Cortex of kidney (tissue), 1 donor: ENCODE measurements at places on chromosomes 16 and 17.

DNA sequence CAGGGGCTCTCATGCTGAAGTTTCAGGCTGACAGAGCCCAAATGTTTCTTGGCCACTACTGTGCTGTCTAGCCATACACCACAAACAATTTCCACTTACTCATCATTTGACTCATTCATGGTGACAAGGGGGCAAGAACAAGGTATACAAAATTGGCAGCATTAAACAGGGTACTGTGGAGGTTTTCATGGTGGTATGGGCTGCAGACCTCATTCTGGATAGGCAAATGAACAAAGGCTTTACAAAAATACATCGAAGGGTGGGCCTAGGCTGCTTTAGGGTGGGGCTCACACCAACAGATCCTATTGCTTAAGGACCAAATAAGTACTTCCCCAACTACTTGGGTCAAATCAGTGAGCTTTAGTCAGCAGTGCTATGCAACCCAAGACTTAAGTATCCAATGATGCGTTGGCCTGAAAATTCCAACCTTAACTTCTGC, 53.0 kb downstream of the N4BP1 start:
- DNase-seq = no peak

GRCh38 chr16:3716831-3717234, 491 bp downstream of the TRAP1 start:
- DNase-seq = no peak

- no peak for DNase-seq
Observed at GRCh38 chr16:66270333-66270927, 96.1 kb upstream of the CDH5 start.

DNA sequence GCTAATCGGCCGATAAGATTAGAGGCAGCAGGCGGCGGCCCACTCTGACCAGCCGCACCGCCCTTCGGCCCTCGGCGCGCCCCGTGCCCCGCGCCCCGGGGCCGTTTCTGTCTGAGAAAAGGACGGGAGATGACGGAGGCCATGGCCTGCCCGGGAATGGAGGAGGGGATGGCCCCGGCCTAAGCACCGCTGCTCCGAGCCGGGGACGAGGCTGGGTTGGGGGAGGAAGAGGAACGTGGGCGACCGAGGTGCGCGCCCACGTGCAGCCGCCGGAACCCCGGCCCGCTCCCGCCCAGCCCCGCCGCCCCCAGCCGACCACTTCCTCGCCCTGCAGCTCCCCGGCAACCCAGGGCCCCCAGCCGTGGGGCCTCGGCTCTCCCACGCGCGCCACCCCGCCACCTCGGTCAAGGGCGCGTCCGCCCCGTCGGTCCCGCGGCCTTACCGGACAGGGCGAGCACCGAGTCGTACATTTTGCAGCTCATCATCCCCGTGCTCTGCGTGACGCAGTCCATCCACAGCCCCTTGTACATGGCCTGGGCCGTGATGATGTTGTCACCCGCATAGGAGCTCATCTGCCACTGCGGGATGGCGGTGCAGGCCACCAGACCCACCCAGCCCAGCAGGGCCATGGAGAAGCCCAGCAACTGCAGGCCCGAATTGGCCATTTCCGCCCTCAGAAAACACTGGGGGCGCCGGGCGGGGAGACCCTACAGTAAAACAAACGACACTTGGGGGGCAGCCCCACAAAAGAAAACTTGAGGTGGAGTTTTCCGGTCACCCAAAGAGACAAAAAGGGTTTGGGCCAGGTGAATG, 693 bp downstream of the CLDN7 start:
- no peak for DNase-seq

- DNase-seq = no peak
Observed at GRCh38 chr16:80985611-80986010, 21.1 kb downstream of the CMC2 start.

DNA sequence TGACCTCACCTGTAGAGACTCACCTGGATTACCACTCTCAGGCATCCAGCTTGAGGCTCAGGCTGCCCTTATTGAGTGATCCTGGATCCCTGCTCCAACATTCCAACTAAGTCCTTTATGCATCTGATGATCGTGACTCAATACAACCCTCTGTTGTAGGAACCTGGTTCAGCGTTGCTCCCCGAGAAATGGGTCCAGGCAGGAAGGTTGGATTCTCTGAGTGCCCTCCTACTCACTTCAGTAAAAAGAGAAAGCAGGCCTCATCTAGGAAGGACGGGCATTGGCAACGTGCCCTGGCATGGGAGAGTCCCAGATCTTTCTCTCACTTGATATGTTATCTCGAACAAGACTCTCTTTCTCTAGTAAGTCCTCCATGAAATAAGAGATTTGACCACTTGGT, at the start of gene OR3A1:
Gene OR3A1 (minus strand): TSS at position 101 of the 400 bp plus-strand sequence. CDS start 5,778 bp downstream, outside the sequence.
- no peak for DNase-seq

GRCh38 chr17:80636361-80637018, 91.9 kb downstream of the RPTOR start:
- no peak for DNase-seq

GRCh38 chr16:87250431-87250960, 66.7 kb downstream of the C16orf95 start:
- DNase-seq = no peak

DNA sequence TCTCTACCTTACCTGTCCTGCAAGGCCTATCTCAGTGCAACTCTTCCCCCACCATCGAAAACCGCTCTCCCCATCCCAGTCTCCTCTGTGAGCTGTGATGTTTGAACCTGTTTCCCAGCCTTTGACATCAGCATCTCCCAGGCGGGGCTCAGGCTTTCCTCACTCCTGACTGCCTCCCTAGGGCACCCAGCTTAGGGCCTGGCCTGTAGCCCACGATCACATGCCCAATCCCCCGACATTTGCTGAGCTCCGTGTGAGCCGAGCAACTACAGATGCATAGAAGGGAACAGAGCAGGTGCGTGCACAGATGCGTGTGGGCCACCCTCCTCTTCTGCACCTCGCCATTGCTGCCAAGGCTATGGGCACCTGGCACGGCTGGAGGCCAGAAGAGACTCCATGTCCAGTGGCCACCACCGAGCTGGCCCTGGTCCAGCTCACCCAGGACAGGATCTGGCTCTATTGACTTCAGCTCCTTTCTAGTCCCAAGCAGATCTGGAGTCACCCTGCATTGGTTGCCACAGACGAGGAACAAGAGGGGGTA, 35.5 kb upstream of the CMIP start:
- no peak for DNase-seq

DNA sequence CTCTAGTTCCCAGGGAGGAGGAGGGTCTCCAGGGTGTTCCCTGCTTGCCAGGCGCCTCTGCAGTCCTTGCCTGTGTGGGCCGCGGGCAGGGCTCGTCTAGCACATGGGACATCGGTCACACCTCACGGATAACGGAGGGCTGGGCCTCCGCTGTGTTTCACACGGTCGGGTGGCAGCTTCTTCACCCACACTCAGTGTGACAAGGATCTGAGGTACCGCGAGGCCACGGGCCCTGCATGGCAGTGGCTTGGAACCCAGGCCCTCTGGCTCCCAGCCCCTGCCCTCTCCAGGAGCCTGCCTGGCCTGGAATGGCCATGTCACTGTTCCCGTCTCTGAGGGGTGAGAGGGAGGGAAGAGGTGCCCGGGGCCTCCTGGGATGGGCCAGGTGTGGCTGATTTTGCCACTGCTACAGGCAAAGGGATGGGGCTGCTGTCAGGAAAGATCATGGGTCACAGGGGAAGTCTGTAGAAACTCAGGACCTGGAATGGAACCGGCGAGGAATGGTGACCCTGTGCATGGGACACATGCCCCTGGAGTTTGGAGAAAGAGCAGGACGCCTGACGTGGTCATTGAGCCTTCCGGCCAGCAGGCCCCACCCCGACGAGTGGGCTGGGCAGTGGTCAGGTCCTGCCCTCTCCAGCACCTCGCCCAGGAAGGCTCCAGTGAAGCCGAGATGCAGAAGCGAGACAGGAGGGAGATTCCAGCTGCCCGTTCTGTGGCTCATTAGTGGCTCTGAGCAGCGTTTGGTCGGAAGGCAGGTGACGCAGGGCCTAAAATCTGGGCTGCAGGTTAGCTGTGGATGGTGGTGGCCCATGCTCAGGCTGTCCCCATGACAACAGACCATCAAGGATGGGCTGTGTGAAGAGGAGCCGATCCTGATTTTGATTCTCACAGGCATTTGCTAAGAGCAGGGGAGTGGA, 76.5 kb upstream of the GSE1 start:
- no peak for DNase-seq

DNA sequence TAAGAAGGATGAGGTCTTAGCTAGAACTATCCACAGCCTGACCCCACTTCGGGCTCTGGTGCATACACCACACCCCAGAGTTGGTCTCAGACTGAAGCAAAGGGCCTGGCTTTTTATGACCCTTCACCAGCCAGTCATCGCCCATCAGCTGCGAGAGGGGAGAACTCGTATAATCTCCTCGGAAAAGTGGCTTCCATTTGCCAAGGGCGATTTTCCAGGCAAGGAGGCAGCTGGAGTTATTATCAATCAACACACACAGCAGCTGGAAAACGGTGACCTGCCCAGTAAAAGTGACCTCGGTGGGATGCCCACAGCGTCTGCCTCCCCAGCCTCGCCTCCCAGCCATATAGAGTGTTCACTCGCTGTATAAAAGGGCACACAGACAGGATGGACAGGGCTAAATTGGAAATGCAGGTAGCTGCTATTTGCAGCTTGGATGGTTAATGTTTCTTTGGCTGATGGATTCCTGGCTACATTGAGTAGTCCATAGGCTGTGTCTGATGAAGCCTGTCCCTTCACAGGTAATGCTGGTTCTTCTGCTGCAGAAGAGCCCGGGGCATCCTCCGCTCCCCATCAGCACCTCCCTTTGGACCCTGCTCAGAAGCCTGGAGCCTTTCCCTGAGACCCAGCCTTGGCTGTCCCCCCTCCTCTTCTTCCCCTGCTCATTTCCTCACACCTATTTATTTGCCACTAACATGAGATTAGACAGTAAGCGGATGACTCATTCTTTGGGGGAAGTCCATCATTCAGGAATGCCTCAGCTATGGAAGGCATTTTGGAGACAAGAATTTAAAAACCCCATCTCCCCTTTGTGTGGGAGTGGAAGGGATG, 45.7 kb downstream of the TMEM186 start:
- DNase-seq = no peak

DNA sequence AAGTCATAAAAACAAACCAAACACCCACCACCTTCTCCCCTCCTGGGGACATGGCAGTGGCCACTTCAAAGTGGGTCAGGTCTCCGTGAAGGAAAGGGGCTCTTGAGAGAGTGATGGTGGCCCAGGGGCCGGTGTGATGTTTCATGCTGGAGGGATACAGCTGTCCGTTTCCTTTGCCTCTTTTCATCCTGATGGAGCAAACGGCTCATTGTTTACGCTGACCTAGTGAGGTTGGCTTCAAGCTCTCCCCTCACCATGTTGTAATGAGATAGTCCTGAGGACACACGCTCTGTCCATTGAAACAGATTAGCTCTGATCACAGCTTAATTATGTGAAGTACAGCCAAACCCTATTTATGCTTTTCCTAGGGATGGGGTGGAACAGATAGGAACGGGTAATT, 34.2 kb downstream of the CDH13 start:
- no peak for DNase-seq

- DNase-seq = no peak
Observed at GRCh38 chr16:51949282-51949681, 597.7 kb downstream of the TOX3 start.

DNA sequence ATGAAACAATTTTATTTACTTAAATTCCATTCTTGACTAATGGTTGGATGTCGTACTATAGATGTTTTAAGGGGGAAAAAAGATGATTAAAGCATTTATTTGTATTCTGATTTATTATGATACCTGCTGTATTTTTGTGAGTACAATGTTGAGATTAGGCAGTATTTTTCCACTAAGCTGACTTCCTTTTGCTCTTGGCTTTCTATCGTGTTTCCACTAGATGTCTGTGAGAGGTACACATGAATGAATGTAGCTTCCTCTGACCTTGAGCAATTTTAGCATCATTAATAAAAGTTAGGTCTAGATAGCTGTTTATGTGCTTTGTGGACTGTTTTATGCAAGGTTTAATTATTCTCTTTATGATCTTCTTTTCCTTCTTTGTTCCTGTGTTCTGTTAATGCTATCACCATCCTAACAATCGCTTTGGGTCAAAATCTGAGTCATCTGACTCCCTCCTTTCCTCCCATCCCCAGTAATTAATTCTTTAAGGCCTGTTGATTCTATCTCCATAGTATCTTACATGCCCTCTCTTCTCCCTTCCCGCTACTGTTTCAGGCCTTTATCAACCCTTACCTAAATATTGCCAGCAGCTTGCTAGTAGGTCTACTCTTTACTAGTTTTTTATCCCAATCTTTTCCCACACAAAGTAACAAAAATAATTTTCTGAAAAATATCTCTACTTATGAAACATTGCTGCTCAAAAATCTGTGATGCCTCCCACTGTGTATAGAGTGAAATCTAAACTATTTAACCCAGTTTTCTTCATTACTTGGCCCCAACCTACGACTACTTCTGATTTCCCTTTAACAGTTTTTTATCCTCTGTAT, 76.0 kb downstream of the VMP1 start:
- DNase-seq = no peak

GRCh38 chr17:20083156-20083859, 74.1 kb downstream of the SPECC1 start:
- no peak for DNase-seq

DNA sequence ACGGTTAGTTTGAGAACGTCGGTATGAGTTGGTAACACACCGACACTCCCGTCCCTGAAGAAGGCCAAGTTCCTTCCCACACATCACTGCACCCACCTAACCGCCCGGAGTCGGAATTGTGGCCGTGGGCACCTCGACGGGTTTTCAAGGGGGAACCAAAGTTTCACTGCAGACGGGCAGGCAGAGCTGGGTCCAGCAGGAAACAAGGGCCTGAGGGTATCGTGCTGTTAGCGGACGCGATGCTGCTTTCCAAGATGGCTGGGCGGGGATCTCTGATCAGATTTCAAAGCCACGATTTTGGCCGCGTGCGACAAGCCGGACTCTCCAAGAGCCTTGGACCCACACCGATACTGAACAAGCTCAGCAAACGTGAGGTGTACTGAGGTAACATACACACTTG, 82.3 kb upstream of the DOC2B start:
- DNase-seq = no peak

- DNase-seq = no peak
Observed at GRCh38 chr16:31869511-31870201, 4.0 kb upstream of the ZNF267 start.

- DNase-seq = no peak
Observed at GRCh38 chr16:85057948-85058347, 30.4 kb downstream of the KIAA0513 start.

GRCh38 chr17:78338486-78339259, 21.2 kb downstream of the SOCS3 start:
- DNase-seq = no peak

GRCh38 chr17:2449486-2449885, 48.6 kb upstream of the MNT start:
- no peak for DNase-seq
